Esophagus squamous epithelium (tissue), 5 donors: ENCODE measurements at places on chromosomes 2 and 18. TPM values are rescaled to one million over a fixed set of nuclear protein-coding genes. Genes with fewer than 3 reads are reported as not detected.

The TTN gene
- 0.19 TPM for total RNA-seq

DNA sequence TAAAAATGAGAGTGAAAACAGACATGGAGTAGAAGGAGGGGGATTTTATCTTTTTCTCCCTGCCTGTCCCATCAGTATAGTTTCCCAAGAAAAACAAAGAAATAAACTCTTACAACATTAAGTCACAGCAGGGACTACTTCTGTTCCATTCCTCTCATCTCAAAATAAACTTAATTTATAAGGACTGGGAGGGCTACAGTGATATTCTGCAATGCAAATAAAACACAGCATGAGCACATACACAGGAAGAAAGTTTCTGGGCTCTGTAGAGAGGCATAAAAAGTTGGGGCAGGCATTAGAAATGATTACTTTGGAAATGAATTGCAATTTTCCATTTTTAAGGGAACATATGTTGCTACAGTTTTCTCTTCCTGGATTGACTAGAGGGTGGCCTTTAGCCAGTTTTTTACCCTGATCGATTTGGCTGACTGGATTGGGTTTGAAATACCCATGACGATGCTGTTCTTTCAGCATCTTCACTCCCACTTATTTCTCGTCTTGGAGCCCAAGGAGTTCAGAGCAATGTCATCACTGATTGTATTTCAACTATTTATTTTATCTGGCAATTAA, 157.1 kb downstream of the ACTR3 start:
- H3K27ac ChIP-seq = no peak overlapping the region
- no peaks in the 10 kb centered on the region for H3K4me1 ChIP-seq

DNA sequence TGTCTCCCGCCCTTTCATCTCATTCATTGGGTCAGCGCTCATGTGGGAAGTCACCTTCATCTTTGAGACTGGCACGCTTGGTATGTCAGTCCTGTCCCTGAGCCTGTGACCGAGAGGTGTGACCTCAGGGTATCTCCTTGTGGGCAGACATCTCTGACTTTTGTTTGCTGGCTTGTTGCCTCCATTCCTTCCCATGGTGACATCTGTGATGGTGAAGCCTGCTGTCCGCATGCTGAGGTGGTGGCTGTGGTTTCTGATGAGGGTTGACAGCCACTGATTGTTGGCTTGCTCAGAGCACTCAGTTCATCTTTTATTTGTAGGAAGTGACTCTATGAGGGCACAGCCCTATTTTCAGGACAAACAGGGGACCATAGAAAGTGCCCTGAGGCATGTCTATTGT, 139.2 kb downstream of the SLC4A3 start:
- no peak for DNase-seq
- no peaks in the 10 kb centered on the region for H3K4me1 ChIP-seq
- H3K27ac ChIP-seq = no peak overlapping the region
- H3K4me3 ChIP-seq = no peak overlapping the region
- H3K36me3 ChIP-seq = no peaks in the 10 kb centered on the region

GRCh38 chr2:117704818-117705217, 109.7 kb upstream of the DDX18 start:
- H3K36me3 ChIP-seq = no peaks in the 10 kb centered on the region
- H3K27ac ChIP-seq = no peak overlapping the region
- H3K27me3 ChIP-seq = no peaks in the 10 kb centered on the region
- H3K4me3 ChIP-seq = no peak overlapping the region

- H3K27ac ChIP-seq = no peak overlapping the region
- peaks cover 14% of the 10 kb centered on the region for H3K4me1 ChIP-seq
- no peak for DNase-seq
- H3K4me3 ChIP-seq = no peak overlapping the region
Observed at GRCh38 chr2:111071600-111072171, 49.0 kb upstream of the BCL2L11 start.

The HAAO gene
- total RNA-seq = 0.61 TPM

The CCDC142 gene
- total RNA-seq = 6.5 TPM
